ENCODE measurements at places on chromosomes 4 and X.

DNA sequence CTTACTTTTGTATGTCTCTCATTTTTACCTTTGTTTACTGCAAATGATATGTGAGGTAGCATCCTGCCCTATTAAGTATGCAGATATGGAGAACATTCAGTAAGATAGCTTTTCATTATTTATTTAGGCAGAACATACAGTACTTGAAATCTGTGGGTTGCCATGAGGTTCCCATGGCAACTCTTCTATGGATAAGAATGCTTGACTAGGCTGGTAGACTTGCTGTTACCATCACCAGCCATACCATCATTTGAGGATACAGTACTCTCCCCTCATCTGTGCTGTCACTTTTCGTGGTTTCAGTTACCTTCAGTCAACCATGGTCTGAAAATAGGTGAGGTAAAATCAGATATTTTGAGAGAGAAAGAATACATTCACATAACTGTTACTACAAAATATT lies 56.7 kb downstream of the NAF1 start:
- H3K4me3 ChIP-seq, result no peak overlapping the region
- DNase-seq, result no peak
- H3K27me3 ChIP-seq, result no peaks in the 10 kb centered on the region
- no peaks in the 10 kb centered on the region for H3K36me3 ChIP-seq
- H3K4me1 ChIP-seq, result no peaks in the 10 kb centered on the region

DNA sequence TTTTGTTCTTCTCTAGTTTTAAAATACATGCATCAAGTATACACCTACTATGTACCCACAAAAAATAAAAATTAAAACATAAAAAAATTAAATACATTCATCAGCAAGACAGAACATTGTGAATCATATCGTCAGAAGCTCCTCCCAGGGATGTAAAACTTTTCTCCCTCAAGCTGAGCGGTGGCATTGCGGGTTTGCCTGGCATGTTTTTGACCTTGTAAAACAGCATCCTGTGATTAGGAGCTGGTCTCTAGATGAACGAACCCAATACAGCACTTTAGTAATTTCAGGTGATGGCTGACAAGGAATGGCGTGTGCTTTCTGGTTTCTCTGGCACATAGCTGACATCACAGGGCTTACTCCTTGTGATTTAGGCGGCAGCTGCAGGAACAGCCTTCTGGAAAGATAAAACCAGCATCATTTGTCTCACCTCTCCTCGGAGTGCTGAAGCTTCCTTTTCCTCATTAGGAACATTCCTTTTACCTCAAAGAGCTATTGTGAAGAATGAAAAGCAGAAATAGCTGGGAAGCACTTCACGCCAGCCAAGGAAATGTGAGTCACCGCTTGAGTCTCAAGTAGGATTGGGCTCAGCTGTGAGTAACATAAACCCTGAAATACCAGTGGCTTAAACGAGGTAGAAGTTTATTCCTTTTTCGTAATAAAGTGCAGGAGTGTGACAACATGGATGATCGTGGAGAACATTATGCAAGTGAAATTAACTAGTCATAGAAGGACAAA lies 44.3 kb downstream of the NYX start:
- no peaks in the 10 kb centered on the region for H3K27me3 ChIP-seq
- DNase-seq, result no peak
- no peak overlapping the region for H3K4me3 ChIP-seq
- no peaks in the 10 kb centered on the region for H3K4me1 ChIP-seq
- H3K27ac ChIP-seq, result no peak overlapping the region

GRCh38 chrX:104566681-104567501 lies 892 bp downstream of the IL1RAPL2 start:
- H3K4me1 ChIP-seq, result no peaks in the 10 kb centered on the region
- no peak overlapping the region for H3K27ac ChIP-seq
- H3K4me3 ChIP-seq, result no peak overlapping the region

GRCh38 chrX:44072631-44073030 lies 99.4 kb upstream of the NDP start:
- no peaks in the 10 kb centered on the region for H3K27me3 ChIP-seq
- no peaks in the 10 kb centered on the region for H3K4me1 ChIP-seq
- H3K4me3 ChIP-seq, result no peak overlapping the region
- no peak overlapping the region for H3K27ac ChIP-seq

- H3K4me3 ChIP-seq, result no peak overlapping the region
- H3K36me3 ChIP-seq, result no peaks in the 10 kb centered on the region
- no peak overlapping the region for H3K27ac ChIP-seq
- no peak for DNase-seq
These were observed 17.5 kb downstream of the PLP1 start for GRCh38 chrX:103794119-103794518.

DNA sequence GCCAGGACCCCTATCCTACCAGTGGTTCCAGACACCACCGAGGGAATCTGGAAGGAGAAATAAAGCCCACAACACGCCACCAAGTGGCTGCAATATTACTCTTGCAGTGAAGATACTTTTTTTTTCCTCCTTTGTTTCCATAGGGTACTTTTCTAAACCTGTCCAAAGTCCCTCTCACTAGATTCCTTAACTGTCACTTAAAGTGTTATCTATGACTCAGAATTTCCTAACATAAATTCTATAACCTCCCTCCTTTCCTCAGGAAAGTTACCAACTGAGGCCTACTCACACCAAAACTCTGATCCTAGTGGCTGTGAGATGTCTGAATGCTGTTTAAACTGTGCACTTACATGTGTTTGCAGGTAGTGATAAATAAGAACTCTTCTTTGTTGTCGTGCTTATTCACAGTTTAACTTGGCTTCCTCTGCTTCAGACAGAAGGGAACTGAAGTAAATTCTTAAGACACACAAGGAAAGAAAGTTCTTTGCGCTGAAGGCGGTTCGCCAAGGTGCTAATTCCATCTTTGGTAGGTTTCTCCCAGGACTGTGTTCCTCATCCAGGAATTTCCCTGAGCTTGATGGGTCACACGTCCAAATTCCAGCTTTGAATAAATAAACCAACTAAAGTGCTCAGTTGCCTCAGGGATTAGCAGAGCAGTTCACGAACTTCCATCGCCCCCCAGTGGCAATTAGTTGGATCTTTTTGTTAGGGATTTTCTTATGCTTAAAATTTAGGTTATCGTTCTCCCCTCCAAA lies 10.7 kb upstream of the HCCS start:
- H3K27me3 ChIP-seq, result no peaks in the 10 kb centered on the region
- H3K4me3 ChIP-seq, result no peak overlapping the region
- H3K27ac ChIP-seq, result no peak overlapping the region
- DNase-seq, result no peak
- H3K4me1 ChIP-seq, result no peaks in the 10 kb centered on the region
- H3K36me3 ChIP-seq, result no peaks in the 10 kb centered on the region

- H3K27me3 ChIP-seq, result no peaks in the 10 kb centered on the region
- H3K4me3 ChIP-seq, result no peak overlapping the region
- H3K4me1 ChIP-seq, result no peaks in the 10 kb centered on the region
- no peaks in the 10 kb centered on the region for H3K36me3 ChIP-seq
- H3K27ac ChIP-seq, result no peak overlapping the region
These were observed 107.3 kb upstream of the PABPC4L start for GRCh38 chr4:134308910-134309309.

- H3K27ac ChIP-seq, result no peak overlapping the region
- H3K36me3 ChIP-seq, result no peaks in the 10 kb centered on the region
- no peaks in the 10 kb centered on the region for H3K27me3 ChIP-seq
- no peaks in the 10 kb centered on the region for H3K4me1 ChIP-seq
- DNase-seq, result no peak
- no peak overlapping the region for H3K4me3 ChIP-seq
These were observed 173.8 kb upstream of the SCML1 start for GRCh38 chrX:17563515-17563914.

- DNase-seq, result no peak
- H3K27me3 ChIP-seq, result no peaks in the 10 kb centered on the region
- no peak overlapping the region for H3K27ac ChIP-seq
- no peaks in the 10 kb centered on the region for H3K36me3 ChIP-seq
- H3K4me3 ChIP-seq, result no peak overlapping the region
- H3K4me1 ChIP-seq, result no peaks in the 10 kb centered on the region
These were observed 38.0 kb upstream of the COX7B2 start for GRCh38 chr4:46946919-46947536.

DNA sequence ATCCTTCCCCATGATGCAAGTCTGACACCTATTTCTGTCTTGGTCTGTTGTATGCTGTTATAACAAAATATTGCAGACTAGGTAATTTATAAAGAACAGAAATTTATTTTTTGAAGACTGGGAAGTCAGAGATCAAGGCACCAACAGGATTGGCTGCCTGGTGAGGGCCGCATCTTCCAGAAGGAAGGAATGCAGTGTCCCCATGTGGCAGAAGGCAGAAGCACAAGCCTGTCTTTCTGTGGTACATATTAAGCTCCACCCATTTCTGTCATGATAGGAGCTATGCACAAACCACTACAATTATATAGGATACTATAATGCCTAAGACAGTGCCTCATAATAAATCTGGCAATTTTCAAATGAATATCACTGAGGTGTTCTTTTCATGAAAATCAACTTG lies 502.3 kb upstream of the DIAPH2 start:
- no peaks in the 10 kb centered on the region for H3K27me3 ChIP-seq
- H3K4me1 ChIP-seq, result no peaks in the 10 kb centered on the region
- no peak overlapping the region for H3K4me3 ChIP-seq
- H3K36me3 ChIP-seq, result no peaks in the 10 kb centered on the region
- no peak for DNase-seq

DNA sequence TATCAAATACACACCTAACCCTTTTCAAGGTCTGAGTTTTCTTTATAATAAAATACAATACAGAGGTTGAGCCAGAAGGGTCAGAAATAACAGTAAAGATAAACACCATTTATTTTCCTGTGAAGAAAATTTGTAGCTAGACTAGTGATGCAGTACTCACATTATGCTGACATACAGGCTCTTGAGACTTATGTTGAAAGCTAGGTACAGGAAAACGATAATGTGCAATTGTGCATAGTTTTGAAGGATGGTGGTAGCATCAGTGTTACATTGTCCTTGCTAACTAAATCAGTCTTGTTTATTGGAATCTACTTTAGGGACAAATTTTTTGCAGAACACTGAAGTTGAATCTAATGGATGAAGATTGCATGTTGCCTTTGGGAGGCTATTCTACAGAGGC lies 1877.2 kb downstream of the PCDH7 start:
- no peak overlapping the region for H3K4me3 ChIP-seq
- no peak for DNase-seq
- no peaks in the 10 kb centered on the region for H3K27me3 ChIP-seq

DNA sequence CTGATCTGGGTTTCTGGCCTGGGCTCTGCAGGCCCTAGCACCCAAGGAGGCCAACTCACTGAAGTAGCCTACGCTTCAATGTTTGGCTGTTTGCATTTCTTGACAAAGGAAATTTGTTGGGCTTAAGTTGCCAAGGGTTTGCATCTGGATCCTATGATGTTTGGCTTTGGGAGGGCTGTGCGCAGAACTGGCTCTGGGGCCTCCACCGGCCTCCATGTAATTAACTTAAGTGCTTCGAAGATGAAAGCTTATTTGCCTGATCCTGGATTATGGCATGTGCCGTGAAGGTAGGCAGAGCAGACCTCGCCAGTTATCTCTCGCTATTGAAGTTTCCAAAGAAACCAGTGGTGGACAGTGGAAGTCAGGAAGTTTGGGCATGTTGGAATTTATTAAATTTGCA lies 124.3 kb upstream of the STX18 start:
- no peaks in the 10 kb centered on the region for H3K36me3 ChIP-seq
- no peaks in the 10 kb centered on the region for H3K4me1 ChIP-seq
- no peak for DNase-seq
- H3K27ac ChIP-seq, result no peak overlapping the region

DNA sequence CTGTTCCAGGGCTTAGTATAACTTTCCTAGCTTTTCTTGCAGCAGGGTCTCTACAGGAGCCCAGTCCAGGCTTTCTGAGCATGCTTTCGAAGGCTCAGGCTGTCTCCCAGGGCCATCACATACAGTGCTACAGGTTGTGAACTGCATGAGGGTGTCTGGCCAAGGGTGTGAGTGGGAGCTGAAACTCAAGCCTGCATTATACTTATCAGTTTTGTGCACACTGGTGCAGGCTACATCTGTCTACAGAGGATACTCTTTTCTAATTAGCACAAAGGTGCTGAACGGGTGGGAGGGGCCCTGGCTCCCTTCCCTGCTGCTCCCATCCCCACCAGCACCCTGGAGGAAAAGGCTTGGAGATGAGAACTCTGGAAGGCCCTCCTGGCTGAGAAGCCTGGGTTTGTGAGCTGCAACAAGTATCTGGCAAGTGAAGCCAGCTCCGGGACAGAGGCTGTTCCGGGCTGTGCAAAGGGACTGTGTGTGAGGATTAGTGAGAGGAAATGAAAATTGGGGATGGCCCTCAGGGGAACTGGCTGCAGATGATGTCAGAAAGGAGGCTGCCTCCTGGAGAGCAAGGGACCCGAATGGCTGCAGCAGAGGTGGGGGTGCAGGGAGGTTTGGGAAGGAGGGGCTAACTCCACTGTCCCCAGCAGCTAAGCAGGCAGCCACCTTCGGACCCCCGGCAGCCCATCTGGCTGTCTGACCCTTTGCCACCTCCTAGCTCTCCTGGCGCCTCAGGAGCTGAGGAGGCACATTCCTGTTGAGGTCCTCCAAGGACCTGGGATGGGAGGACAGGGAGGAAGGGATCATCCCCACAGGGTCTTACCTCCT lies 68.5 kb downstream of the EFNB1 start:
- H3K4me3 ChIP-seq, result no peak overlapping the region
- no peaks in the 10 kb centered on the region for H3K27me3 ChIP-seq
- peak; percentile 50 for DNase-seq
- no peaks in the 10 kb centered on the region for H3K36me3 ChIP-seq
- no peak overlapping the region for H3K27ac ChIP-seq
- peaks cover 16% of the 10 kb centered on the region for H3K4me1 ChIP-seq

GRCh38 chr4:140109292-140109691 lies 44.7 kb downstream of the MAML3 start:
- DNase-seq, result no peak
- no peaks in the 10 kb centered on the region for H3K4me1 ChIP-seq
- H3K4me3 ChIP-seq, result no peak overlapping the region
- H3K27me3 ChIP-seq, result no peaks in the 10 kb centered on the region
- no peak overlapping the region for H3K27ac ChIP-seq

- H3K36me3 ChIP-seq, result no peaks in the 10 kb centered on the region
- no peaks in the 10 kb centered on the region for H3K4me1 ChIP-seq
- no peaks in the 10 kb centered on the region for H3K27me3 ChIP-seq
- no peak for DNase-seq
- no peak overlapping the region for H3K27ac ChIP-seq
These were observed 492.0 kb downstream of the PCDH11X start for GRCh38 chrX:92270936-92271855.

- no peak overlapping the region for H3K27ac ChIP-seq
- H3K36me3 ChIP-seq, result no peaks in the 10 kb centered on the region
- DNase-seq, result no peak
- H3K27me3 ChIP-seq, result no peaks in the 10 kb centered on the region
These were observed 372.0 kb upstream of the GATB start for GRCh38 chr4:152132776-152133175.
